NCI-H2081 (cell line): ENCODE measurements at places on chromosomes 6 and 20.
A peak's percentile ranks its signal among the peaks of the same experiment; 100 is the strongest.

DNA sequence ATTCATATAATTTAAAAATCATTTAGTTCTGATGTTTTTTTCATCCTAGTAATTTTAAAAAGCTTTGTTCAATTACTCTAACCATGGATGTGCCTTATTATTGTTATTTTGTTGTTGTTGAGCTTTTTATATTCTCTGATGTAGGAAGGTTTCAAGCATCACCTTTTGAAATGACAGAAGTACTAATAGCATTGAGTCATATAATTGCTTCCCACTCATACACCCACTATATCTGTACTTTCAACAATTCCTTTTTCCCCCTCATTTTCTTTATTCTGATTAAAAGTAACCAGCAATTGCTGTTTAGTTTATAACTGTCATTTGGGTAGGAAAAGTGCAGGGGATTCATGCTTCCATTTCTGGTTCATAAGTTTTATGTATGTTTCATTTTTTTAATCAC, 38.6 kb downstream of the DNAH8 start:
- no peak for DNase-seq

DNA sequence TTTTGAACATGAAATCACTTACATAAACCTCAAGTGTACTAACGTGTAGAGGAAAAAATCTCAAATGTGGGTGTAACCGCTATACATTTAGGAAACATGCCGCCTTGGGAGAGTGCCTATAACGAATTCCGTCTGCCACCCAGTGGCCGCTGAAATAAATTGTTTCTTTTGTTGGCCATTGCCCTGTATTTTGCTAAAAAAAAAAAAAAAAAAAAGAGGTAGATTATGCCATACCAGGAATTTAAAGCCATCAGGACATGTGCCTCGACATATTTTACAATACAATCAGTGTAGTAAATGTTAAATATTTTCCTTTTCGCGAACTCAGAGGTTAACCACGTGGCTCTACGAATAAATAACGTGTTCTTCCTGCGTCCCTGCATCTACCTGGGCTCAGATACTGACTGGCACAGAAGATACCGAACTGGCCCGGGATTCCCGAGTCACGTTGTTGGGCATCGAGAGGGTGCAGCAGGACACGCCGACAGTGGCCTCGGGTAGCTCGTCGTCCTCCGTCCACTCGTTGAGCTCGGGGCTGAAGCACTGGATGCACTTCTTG, 14.3 kb downstream of the KLHL31 start:
- peak; percentile 75 for DNase-seq

- no peak for DNase-seq
These were observed 97.2 kb downstream of the ASXL1 start for GRCh38 chr20:32455171-32455900.

DNA sequence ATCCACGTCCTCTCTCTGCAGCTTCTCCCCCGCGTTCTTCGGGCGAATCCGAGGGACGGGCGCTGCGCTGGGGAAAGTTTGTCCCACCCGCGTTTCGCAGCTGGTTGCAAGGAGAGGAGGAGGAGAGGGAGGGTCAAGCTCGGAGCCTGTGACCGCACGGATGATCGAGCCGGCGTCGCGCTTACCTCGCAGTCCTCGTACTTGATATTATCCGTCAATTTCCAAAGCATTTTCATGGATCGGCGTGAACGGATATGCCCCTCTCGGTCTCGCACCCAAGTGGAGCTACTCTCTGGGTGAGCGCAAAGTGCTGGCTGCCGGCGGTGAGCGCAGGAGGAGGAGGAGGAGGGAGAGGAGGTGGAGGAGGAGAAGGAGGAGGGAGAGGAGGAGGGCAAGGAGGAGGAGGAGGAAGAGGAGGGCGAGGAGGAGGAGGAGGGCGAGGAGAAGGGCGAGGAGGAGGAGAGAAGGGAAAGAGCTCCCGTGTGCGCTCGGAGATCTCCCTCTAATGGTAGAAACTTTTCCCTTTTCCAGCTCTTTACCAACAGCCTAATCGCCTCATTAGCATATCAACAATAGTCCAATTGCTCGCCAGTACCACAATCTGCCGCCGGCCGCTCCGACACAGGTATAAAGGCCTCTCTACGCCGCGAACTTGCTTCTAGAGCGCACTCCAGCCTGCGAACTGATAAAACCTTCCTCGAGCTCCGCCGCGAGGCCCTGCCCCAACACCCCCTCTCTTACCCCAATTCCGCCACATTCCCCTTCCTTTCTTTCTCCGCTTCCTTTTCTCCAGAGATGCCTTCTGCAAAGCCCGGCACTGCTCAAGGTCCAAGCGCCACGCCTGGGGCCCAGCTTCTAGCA, at the start of gene TFAP2A:
TFAP2A (minus strand) TSS at position 319 of the 861 bp plus-strand sequence; CDS start at position 236, 83 bp downstream.
- DNase-seq, result no peak

DNA sequence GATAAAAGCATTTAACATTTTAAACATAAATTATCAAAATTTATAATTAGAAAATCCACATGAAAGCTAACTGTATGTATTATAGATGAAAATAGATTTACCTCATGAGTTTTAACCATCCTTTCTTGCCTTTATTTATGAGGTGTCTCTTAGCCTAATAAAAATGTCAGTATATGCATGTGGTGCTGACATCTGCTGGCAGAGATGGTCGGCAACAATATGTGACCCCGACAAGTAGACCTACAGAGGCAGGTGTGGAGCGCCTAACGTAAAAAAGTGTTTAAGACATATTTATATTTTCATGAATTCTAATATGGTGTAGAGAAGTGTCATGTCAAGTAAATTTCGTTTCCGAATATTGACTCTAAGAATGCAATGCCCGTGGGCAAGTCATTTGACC, 149.0 kb upstream of the FUT9 start:
- no peak for DNase-seq

GRCh38 chr6:21594416-21595281, 1.1 kb downstream of the SOX4 start:
- DNase-seq, result peak; percentile 56

- DNase-seq, result no peak
These were observed 5.2 kb upstream of the IL17A start for GRCh38 chr6:52180787-52181558.

DNA sequence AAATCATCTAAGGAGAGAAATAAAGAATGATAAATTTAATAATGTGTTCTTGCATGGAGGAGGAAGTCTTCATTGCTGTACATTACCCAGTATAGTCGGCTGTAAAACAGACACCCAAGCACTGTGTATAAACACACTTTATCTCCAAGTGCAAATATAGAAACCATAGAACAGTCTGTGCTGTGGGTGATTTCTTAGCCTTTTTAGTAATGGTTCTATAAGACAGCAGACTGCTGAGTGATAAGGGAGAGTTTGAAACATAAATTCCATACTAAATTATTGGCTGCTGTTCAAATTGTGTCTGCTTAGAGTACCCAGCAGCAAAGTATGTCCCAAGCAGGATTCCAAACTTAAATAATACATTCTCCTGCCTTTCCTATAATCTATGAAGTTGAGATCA, 4.6 kb downstream of the FILIP1 start:
- no peak for DNase-seq

GRCh38 chr6:45923831-45924391, 91.7 kb downstream of the CLIC5 start:
- no peak for DNase-seq

GRCh38 chr6:74577619-74578018, 628.2 kb downstream of the COL12A1 start:
- no peak for DNase-seq

GRCh38 chr20:1368448-1369199, 24.2 kb downstream of the FKBP1A start:
- no peak for DNase-seq

DNA sequence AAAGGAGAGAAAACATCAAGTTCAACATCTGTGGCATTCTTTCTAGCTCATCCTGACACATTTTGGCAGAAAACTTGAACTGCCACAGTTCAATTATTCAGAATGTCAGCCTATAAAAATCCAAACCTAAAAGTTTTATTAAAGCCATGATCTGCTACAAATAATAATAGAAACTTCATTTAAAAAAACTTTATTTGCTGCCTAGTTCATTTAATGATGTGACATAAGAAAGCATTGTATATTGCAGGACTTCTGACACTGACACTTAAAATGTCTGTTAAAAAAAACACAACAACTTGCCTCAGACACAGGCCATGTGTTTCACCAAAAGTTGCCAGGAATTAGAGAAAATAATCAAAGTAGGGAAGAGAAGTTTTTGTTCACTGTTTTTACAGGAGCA, 88.3 kb upstream of the HTR1E start:
- no peak for DNase-seq
